Effector memory CD4-positive, alpha-beta T cell (primary cell): ENCODE measurements at places on chromosomes 5 and 9.

DNA sequence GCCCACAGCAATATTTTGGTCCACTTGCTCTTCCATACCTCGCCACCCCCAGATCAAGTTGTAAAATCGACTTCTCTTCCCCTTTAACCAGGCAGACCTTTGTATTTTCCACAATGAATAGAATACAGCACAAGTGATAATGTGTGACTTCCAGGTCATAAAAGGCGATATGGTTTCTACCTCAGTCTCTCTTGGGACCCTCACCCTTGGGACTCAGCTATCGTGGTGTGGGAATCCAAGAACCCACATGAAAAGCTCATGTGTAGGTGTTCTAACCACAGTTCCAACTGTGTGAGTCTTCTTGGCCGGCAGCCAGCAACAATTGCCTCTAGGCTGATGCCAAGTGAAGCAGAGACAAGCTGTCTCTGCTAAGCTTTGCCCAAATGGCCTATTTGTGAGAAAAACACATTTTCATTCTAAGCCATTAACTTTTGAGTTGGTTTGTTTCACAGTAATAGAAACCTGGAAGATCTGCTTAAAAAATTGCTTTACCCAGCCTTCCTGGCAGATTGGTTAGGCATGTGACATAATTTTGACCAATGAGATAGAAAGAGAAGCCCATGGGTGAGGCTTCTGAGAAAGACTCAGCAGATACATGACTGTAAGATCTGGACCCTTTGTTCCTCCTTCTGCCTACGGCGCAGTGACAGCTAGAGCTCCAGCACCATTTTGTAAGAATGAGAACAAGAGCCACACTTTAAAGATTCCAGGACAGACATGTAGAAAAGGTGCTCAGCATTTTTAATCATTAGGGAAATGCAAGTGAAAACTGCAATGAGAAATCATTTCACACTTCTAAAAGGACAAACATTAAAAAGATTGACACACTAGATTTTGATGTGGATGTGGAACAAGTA, 18.3 kb upstream of the MLLT3 start:
- H3K4me3 ChIP-seq, result no peak overlapping the region
- H3K27me3 ChIP-seq, result no peaks in the 10 kb centered on the region
- H3K36me3 ChIP-seq, result no peaks in the 10 kb centered on the region
- no peak overlapping the region for H3K27ac ChIP-seq
- H3K4me1 ChIP-seq, result peaks cover 11% of the 10 kb centered on the region

DNA sequence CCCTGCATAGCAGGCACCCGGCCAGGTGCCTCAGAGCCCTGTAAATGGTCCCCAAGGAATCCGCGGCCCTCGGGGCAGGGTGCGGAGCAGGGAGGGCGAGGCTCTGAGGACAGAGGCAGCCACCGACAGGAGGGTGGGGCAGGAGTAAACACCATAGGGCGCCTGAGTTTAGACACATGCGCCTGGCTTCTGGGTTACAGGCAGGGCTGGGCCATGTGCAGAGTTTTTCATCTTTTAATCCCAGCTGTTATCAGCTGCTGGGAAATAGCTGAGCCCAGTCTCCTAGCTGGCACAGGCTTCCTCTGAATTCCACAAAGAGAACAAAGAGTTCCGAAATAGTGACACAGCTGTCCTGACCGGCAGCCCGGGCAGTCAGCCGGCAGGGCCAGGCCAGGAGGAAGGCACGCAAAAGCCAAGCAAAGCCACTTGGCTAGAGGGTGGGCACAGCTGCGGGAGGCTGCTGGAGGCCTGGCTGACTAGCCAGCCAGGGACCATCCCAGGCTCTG, 98.9 kb upstream of the PHYKPL start:
- H3K4me1 ChIP-seq, result no peaks in the 10 kb centered on the region
- no peak overlapping the region for H3K4me3 ChIP-seq
- H3K27me3 ChIP-seq, result no peaks in the 10 kb centered on the region
- DNase-seq, result no peak
- no peak overlapping the region for H3K27ac ChIP-seq

GRCh38 chr5:168251259-168251658, 40.2 kb upstream of the WWC1 start:
- H3K27me3 ChIP-seq, result no peaks in the 10 kb centered on the region
- no peaks in the 10 kb centered on the region for H3K36me3 ChIP-seq
- no peak for DNase-seq
- H3K4me3 ChIP-seq, result no peak overlapping the region
- no peaks in the 10 kb centered on the region for H3K4me1 ChIP-seq
- H3K27ac ChIP-seq, result no peak overlapping the region

DNA sequence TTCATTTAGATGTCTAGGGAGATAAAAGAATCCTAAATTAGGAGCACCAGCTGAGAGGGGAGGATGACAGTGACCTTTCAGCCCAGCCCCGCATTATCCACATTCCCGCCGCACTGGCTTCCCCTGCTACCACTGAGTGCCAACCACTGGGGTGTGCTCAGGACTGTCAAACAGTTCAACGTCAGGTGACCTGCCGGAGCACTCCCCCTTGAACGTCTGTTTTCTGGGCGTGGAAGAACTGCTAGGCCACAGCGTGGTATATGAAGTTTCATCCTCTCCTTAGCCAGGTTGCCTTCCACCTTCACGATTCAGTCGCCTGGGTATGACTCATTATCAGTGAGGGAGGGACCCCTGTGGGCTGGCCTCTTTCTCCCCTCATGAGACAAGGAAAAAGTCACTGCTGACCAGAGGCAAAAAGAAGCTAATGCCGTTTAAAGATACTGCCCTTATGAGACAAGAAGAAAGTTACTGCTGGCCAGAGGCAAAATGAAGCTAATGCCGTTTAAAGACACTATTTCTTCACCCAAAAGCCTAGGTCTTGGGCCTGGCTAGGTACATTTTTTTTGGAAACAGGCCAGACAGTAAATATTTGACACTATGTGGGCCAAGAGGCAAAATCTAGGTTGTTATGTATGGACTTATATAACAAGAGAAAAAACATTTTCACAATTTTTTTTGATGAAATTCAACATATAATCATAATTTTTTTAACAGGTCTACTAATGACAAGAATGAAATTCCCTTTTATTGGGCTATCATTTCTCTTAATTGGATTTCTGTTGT, 4.6 kb downstream of the NMRK1 start:
- peak overlapping the region; percentile 42 for H3K27ac ChIP-seq
- peaks cover 15% of the 10 kb centered on the region for H3K4me1 ChIP-seq
- H3K36me3 ChIP-seq, result peaks cover 26% of the 10 kb centered on the region
- peak; percentile 55 for DNase-seq
- no peaks in the 10 kb centered on the region for H3K27me3 ChIP-seq
- no peak overlapping the region for H3K4me3 ChIP-seq

GRCh38 chr5:100772006-100772405, 131.1 kb downstream of the ST8SIA4 start:
- no peak overlapping the region for H3K4me3 ChIP-seq
- no peaks in the 10 kb centered on the region for H3K27me3 ChIP-seq
- no peaks in the 10 kb centered on the region for H3K36me3 ChIP-seq
- no peaks in the 10 kb centered on the region for H3K4me1 ChIP-seq
- no peak overlapping the region for H3K27ac ChIP-seq

DNA sequence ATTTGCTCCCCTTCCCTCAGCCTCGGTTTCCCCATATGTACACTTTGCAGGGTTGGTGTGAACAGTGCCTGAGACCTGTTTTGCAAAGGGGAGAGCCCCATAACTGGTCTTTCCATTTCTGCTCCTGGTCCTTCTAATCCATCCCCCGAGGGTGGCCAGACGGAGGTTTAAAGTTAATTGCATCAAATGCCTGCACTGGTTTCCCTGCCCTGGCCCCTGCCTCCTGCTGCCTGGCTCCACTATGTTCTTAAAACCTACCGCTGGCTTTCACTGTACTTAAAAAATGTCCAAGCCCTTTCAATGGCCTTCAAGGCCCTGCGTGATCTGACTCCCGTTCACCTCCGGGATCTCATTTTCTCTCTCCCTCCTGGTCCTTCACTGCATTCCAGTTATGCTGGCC, 183.0 kb downstream of the RGS3 start:
- no peak overlapping the region for H3K4me3 ChIP-seq
- no peaks in the 10 kb centered on the region for H3K27me3 ChIP-seq
- no peaks in the 10 kb centered on the region for H3K36me3 ChIP-seq
- DNase-seq, result no peak
- no peak overlapping the region for H3K27ac ChIP-seq
- no peaks in the 10 kb centered on the region for H3K4me1 ChIP-seq

DNA sequence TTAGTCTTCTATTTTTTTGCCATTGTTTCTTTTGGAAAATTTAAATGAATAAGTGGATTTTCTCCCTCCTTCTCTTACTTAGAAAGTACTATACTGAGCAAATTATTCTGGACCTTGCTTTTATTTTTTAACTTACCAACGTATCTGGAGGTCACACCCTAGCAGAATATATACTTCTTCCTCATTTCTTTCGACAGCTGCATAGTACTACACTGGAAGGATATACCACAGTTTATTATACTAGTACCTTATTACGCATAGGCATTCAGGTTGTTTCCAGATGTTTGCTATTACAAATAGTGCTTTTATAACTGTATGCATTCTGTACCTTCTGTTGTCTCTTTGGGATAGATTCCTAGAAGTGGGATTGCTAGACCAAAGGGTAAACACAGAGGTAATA, 16.7 kb downstream of the RC3H2 start:
- H3K36me3 ChIP-seq, result peaks cover 53% of the 10 kb centered on the region
- no peak overlapping the region for H3K27ac ChIP-seq
- no peak overlapping the region for H3K4me3 ChIP-seq
- DNase-seq, result no peak

DNA sequence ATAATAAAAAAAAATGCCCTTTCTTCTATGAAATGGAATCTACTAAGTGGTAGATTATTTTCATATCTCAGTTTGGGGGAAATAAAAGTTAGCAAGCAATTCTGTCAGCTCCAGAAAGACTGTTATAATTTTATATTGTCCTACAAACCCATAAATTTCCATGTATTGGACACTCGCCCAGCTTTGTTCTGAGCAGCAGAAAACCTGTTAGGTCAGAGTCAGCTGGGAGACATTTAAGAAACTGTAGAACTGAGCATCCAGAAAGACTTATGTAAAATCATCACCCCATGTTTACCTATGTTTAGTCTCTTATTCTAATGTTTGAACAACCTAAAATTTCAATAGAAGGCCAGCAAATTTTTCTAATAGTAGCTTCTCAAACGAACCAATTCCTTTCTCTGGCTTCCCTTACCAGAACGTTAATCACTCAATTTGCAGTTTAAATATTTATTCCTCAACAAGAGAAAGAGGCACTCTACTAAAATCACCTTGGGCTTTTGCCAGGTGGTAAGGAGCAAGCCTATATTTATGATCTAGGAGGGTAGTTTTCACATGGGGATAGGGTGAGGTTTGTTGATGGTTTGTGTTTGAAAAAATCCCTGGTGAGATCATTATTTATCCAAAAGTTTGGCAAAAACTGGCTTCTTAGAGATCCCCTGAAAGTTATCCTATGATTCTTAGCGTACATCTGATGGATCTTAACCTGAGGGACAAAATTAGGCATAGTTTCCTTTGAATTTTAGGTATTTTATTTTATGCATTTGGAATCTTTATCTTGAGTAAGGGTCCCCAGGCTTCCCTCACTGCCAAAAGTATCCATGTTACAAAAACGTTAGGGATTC, 34.4 kb downstream of the MACROH2A1 start:
- no peaks in the 10 kb centered on the region for H3K4me1 ChIP-seq
- H3K36me3 ChIP-seq, result peaks cover 48% of the 10 kb centered on the region
- DNase-seq, result no peak
- H3K4me3 ChIP-seq, result no peak overlapping the region

GRCh38 chr5:171575386-171575785, 155.9 kb downstream of the FGF18 start:
- no peak overlapping the region for H3K4me3 ChIP-seq
- no peak overlapping the region for H3K27ac ChIP-seq
- no peaks in the 10 kb centered on the region for H3K36me3 ChIP-seq

- no peak overlapping the region for H3K27ac ChIP-seq
- H3K4me1 ChIP-seq, result no peaks in the 10 kb centered on the region
- DNase-seq, result no peak
- no peak overlapping the region for H3K4me3 ChIP-seq
- H3K36me3 ChIP-seq, result no peaks in the 10 kb centered on the region
Measured at GRCh38 chr5:58357799-58358500, 101.9 kb downstream of the PLK2 start.

DNA sequence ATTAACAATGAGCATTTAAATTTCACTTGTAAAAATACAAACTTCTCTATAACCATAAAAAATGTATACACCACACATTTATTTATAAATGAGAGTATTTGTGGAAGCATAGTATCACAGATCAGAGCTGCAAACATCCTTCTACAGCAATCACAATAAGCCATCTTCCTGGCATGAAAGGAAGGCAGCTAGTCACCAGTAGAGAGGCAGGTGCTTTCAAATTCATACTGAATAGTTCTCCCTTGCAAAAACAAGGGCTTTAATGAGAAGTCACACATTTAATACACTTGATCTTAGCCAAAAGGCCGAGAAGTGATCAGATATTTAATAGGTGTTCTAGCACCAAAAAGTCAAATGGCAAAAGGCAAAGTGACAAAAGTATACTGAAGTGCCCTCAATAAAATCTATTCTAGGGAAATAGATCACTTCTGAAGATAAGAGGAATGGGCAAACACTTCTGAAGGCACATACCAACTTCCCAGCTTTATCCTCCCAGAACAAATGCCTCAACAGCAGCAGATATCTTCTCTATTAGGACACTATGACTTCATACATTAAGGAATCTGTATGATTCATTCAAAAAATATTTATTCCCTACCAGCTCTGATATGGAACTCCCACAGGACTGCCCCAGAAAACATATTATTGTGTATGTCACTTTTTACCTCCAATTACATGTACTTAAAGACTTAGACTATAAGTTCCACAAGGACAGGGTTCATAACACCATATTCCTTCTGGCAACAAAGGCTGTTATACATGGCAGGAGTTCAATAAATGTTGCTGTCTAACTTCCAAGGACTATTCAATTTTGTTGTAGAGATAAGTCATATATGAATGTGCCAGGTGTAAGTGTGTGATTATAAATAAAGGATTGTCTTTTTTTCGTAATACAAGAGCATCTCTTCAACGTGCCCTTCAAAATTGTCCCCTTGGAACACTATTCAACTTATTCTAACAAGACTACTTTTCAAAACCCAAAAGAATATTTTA, 31.7 kb downstream of the MAPKAP1 start:
- H3K4me3 ChIP-seq, result no peak overlapping the region
- no peak for DNase-seq
- no peak overlapping the region for H3K27ac ChIP-seq

GRCh38 chr9:7097785-7098752, 340.3 kb downstream of the KDM4C start:
- H3K36me3 ChIP-seq, result peaks cover 14% of the 10 kb centered on the region
- H3K27ac ChIP-seq, result no peak overlapping the region
- H3K27me3 ChIP-seq, result no peaks in the 10 kb centered on the region
- no peak for DNase-seq

DNA sequence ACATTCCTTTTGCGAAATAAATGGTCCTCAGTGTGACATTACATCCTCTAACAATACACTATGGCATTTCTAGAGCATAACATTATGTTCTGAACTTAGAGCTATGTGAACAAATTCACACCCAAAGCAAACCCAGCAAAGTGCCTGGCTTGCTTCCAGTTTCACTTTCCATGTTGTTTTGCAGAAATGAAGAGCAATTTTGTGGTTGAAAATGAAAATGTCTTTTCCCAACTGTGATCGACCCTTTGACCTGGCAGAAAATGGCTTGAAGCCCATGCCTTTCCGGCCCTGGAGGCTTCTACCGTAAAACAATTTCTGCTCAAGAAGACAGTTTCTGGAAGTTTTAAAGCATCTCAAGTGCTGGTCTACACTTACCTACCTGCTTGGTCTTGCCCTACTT, 344.7 kb upstream of the RGMB start:
- H3K27ac ChIP-seq, result no peak overlapping the region
- no peaks in the 10 kb centered on the region for H3K27me3 ChIP-seq
- DNase-seq, result no peak
- no peaks in the 10 kb centered on the region for H3K36me3 ChIP-seq
- no peak overlapping the region for H3K4me3 ChIP-seq

GRCh38 chr9:92607773-92608172, 62.2 kb downstream of the IPPK start:
- no peak for DNase-seq
- peaks cover 8% of the 10 kb centered on the region for H3K36me3 ChIP-seq
- H3K4me3 ChIP-seq, result no peak overlapping the region
- no peak overlapping the region for H3K27ac ChIP-seq
- H3K27me3 ChIP-seq, result no peaks in the 10 kb centered on the region
